Esophagus squamous epithelium (tissue), 5 donors: ENCODE measurements at places on chromosomes 11 and 22.

DNA sequence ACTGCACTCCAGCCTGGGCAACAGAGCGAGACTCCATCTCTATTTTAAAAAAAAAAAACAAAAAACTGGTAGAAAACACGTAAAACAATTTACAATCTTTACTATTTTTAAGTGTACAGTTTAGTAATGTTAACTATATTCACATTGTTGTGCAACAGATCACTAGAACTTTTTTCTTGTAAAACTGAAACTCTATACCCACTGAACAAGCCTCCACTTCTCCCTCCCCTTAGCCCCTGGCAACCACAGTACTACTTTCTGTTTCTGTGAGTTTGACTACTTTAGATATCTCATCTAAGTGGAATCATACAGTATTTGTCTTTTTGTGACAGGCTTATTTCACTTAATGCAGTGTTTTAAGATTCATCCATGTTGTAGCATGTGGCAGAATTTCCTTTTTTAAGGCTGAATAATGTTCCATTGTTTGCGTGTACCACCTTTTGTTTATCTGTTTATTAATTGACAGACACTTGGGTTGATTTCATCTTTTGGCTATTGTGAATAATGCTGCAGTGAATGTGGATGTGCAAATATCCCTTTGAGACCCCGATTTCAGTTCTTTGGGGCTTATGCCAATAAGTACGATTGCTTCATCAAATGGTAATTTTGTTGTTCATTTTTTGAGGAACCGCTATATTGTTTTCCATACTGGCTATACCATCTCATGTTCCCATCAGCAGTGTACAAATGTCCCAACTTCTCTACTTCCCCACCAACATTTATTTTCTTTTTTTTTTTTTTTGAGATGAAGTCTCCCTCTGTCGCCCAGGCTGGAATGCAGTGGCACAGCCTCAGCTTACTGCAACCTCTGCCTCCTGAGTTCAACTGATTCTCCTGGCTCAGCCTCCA, 11.0 kb downstream of the DDB2 start:
- DNase-seq, result no peak

DNA sequence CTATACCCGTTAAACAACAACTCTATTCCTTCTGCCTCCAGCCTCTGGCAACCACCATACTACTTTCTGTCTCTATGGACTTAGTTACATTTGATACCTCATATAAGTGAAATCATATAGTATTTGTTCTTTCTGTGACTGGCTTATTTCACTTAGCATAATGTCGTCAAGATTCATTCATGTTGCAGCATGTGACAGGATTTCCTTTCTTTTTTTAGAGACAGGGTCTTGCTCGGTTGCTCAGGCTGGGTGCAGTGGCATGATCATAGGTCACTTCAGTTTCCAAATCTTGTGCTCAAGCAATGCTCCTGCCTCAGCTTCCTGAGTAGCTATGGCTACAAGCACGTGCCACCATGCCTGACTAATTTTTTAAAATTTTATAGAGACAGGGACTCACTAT, 29.4 kb upstream of the SORL1 start:
- no peak for DNase-seq

GRCh38 chr11:86671531-86672006, 847 bp downstream of the ME3 start:
- no peak for DNase-seq

DNA sequence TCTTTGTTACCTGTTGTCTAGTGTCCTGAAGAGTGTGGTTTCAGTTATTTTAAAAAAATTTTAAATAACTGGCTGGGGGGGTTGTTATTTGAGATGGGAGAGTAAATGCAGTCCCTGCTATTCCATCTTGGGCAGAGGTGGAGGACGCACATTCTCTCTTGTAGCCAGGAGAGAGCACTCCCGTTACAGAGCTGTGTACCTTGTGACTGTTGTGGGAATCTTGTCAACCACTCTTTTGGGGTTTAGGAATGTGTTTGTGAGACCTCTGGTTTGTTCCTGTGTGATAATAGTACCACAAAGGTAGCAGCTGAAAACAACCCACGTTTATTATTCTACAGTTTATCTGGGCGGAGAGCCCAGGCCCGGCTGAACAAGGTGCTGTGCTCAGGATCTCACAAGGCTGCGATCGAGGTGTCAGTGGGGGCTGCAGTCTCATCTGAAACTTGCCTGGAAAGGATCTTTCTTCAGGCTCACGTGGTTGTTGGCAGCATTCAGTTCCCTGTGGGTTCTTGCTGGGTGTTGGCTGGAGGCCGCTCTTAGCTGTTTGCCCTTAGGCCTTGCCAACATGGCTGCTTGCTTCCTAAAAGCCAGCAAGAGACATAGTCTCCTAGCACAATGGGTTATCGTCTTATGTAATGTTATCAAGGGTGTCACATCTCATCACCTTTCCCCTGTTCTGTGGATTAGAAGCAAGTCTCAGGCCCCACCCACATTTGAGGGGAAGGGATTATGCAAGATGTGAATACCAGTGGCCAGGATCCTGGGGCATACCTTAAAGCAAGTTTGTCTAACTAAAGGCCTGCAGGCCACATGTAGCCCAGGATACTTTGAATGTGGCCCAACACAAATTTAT, 20.6 kb downstream of the IGHMBP2 start:
- no peak for DNase-seq

DNA sequence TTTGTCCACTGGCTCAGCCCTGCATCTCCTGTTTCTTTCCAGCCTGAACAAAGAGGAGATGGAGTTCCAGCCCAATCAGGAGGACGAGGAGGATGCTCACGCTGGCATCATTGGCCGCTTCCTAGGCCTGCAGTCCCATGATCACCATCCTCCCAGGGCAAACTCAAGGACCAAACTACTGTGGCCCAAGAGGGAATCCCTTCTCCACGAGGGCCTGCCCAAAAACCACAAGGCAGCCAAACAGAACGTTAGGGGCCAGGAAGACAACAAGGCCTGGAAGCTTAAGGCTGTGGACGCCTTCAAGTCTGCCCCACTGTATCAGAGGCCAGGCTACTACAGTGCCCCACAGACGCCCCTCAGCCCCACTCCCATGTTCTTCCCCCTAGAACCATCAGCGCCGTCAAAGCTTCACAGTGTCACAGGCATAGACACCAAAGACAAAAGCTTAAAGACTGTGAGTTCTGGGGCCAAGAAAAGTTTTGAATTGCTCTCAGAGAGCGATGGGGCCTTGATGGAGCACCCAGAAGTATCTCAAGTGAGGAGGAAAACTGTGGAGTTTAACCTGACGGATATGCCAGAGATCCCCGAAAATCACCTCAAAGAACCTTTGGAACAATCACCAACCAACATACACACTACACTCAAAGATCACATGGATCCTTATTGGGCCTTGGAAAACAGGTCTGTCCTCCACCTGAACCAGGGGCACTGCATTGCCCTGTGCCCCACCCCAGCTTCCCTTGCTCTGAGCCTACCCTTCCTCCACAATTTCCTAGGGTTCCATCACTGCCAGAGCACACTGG, 5.0 kb downstream of the FTH1 start:
- no peak for DNase-seq

DNA sequence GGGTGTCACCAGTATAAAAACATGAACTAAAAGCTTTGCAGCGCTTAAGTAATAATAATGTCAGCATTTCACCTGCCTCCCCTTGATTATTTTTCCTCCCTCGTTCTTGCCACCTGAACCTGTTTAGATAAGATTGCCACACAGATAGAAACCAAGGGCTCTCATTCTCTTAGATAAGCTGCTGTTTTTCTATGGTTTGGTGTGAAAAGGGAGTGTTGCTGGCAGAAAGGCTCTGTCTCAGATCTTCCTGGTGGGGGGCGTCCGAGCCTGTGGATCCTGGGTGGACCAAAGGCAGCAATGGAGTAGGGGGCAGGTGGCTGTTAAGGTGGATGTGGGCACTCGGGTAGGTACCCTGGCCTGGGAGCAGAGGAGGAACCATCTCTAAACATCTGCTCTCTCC, 147.5 kb downstream of the ST3GAL4 start:
- no peak for DNase-seq

GRCh38 chr11:45455536-45455935, 169.4 kb upstream of the SYT13 start:
- no peak for DNase-seq

- DNase-seq, result no peak
Observed at GRCh38 chr11:117823294-117823945, 1.1 kb downstream of the FXYD2 start.
